Fibroblast of the conjunctiva (primary cell): ENCODE measurements at places on chromosomes 6 and 20.
A peak's percentile ranks its signal among the peaks of the same experiment; 100 is the strongest.

- no peak for DNase-seq
These were observed 14.9 kb downstream of the GLP1R start for GRCh38 chr6:39063526-39063925.

GRCh38 chr6:113464536-113464935, 392.6 kb upstream of the MARCKS start:
- no peak for DNase-seq

GRCh38 chr6:71103130-71103529, 146.3 kb upstream of the B3GAT2 start:
- no peak for DNase-seq

DNA sequence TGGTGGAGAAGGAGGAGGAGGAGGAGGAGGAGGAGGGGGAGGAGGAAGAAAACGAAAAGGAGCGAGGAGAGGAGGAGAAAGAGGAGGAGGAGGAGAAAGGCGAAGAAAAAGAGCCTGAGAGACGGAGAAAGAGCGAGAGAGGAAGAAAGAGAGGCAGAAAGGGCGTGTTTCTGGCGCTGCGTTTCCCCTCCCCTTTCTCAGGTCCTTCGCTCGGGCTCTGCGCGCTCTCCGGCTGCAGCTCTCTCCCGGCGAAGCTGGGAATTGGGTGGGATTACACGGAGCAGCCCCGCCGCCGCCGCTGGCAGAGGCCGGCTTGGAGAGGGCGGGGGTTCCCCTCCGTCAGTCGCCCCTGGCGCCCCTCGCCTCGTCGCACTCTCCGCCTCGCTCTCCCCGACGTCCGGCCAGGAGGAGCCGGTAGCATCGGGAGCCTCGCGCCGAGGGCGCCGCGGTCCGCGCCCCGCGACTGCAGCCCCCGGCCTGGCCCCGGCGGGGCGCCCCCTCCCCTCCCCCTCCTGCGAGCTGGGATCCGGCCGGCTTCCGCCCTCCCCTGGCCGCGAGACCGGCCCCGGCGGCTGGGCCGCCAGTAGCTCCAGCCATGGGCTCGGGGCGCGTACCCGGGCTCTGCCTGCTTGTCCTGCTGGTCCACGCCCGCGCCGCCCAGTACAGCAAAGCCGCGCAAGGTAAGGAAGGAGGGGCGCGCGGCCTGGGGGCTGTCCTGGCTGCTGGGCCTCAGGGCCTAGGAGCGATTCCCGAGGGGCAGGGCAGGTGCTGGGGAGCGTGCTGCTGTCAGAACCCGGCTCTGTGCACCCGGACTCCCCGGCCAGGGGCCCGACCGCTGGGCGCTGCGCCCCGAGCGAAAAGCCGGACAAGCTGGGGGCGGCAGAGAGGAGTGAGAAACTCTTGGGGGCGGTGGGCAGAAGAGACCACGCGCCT, at the start of gene SCUBE3:
Gene SCUBE3 (plus strand): TSS at position 133 of the 933 bp plus-strand sequence. CDS start 463 bp downstream, at position 596.
- DNase-seq, result no peak

DNA sequence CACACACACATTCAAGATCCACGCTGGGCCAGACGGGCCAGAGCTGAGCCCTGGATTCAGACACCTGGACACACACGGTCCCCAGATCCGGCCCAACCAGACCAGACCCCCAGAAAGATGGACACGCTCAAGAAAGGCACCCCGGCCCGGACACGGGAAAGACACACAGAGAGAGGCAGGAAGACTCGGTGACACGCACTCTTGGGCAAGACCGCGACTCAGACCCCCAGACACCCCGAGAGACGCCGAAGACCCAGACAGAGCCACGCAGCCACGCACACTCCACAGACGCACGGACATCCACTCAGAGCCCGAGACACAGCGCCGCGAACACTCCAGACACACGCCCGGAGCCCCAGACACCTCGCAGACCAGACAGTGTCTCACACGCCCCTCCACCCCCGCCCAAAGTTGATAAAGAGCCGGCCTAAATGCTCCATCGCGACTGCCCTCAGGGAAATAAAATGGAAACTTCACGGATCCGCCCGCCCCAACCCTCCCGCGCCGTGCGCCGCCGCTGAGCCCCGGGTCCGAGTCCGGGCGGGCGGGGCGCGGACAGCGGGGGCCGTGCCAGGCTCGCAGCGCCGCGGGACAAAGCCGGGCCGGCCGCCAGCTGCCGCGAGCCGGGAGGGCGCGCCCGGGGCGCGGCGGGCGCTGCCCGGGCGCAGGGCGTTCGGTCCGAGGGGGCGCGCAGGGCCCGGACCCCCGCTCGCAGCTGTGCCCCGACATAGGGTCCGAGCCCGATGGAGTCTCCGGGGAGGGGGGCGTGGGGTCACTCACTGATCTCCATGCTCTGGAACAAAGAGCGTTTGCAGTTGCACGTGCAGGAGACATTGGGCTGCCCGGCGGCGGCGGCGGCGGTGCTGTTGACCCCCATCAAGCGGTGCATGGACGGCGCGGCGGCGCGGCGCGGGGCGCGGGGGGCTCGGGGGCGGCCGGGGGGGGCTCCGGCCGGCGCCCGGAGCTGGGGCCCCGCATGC, 831 bp downstream of the PMEPA1 start:
- DNase-seq, result no peak

DNA sequence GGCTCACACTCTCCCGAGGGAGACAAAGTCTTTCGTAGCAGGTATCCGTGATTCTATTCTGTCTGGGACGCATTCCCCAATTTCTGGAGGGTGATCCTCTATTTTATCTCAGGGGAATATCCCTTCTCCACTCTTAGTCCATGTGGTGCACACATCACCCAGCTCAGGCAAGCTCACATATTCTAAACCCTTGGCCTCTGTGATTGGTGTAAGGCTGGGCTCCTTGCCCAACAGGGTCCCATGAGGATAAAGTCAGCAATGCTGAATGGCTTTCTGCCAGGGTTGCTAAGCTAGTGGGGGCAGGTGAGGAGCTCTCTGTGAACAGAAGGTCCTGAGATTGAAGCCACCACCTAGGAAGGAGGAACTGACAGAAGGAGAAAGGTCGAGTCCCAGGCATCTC, 137.2 kb downstream of the CDH26 start:
- DNase-seq, result peak; percentile 16

- no peak for DNase-seq
These were observed 1.3 kb upstream of the SDCBP2 start for GRCh38 chr20:1330075-1330830.

- no peak for DNase-seq
These were observed 33.9 kb downstream of the DSE start for GRCh38 chr6:116404696-116405095.

GRCh38 chr20:44137266-44137801, 49.7 kb downstream of the JPH2 start:
- no peak for DNase-seq

- DNase-seq, result no peak
These were observed 158.5 kb downstream of the FLRT3 start for GRCh38 chr20:14178952-14179351.

DNA sequence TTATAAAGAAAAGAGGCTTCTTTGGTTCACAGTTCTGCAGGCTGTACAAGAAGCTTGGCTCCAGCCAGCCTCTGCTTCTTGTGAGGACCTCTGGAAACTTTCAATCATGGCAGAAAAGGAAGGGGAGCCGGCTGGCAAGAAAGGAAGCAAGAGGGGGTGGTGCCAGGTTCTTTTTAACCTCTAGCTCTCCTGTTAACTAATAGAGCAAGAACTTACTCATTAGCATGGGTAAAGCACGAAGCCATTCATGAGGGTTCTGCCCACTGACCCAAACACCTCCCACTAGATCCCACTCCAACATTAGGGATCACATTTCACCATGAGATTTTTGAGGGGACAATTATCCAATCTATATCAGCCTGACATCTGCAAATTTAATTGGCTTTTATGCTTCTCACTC, 347.1 kb downstream of the GRIK2 start:
- no peak for DNase-seq

- peak; percentile 86 for DNase-seq
These were observed 660 bp upstream of the TFB1M start for GRCh38 chr6:155314773-155315515.

DNA sequence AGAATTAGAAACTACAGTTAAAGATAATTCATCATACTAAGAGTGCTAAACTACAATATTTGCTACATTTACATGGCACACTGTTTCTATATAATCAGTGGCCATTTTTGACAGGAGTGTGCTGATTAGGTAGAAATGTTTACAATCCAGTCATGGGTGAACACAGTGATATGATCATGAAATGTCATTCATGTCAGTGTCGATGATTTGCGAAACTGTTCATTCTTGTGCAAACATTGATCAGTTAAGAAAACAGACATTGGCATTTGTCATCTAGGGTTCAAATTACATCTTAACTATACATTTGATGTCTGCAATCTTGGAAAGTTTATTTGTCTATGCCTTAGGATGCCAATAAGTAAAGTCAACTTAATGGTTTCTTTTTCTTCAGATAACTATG, 474.9 kb downstream of the DOK5 start:
- no peak for DNase-seq

- no peak for DNase-seq
These were observed 758.0 kb upstream of the MMS22L start for GRCh38 chr6:98041056-98041455.

DNA sequence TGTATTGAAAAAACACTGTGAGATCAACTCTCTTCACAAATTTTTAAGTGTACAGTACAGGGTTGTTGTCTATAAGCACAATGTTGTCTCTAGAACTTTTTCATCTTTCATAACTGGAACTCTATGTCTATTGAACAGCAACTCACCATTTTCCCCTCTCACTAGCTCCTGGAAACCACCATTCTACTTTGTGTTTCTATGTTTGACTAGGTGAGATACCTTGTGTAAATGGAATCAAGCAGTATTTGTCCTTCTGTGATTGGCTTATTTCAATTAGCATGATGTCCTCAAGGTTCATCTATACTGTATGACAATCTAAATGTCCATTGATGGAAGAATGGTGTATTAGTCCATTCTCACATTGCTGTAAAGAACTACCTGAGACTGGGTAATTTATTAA, 210.1 kb upstream of the FUT9 start:
- DNase-seq, result no peak

DNA sequence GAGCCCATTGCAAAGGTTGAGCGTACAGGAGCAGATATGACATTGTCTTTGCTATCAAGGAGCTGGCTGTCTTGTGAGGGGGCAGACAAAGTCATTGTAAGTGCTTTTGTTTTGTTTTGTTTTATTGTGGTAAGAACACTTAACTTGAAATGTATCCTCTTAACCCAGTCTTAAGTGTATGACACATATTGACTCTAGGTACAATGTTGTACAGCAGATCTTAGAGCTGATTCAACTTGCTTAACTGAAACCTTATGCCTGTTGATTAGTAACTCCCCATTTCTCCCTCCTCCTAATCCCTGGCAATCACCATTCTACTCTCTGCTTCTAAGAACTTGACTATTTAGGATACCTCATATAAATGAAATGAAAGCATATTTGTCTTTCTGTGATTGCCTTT, 429.0 kb downstream of the BMP2 start:
- peak; percentile 35 for DNase-seq

- DNase-seq, result no peak
These were observed 3.1 kb downstream of the PPP1R18 start for GRCh38 chr6:30683183-30683979.
